Activated T-cell treated with anti-CD3 and anti-CD28 coated beads for 1 hour (primary cell): ENCODE measurements at places on chromosomes 11 and 22.

DNA sequence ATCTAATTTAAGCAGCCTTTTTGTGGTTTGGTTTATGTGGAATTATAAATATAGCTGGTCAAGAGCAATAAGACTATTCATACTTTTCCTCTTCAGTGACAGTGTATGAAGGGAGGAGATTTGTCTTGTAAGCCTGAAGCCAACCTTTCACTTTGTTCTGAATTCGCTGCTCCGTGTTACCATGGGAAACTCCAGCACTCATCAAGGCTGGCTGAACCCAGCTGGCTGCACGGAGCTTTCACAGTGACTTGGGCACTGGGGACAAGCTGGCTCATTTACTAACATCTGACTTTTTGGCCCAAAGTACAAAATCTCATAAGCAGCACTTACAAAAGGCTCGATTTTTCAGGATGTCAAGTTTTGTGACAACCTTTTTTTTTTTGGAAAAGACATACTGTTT, 120.4 kb upstream of the GRIA4 start:
- no peak for DNase-seq

- DNase-seq: no peak
Observed at GRCh38 chr22:38406617-38407016, 48.4 kb downstream of the KCNJ4 start.

GRCh38 chr11:100691896-100692653, 5.0 kb downstream of the ARHGAP42 start:
- DNase-seq: no peak

GRCh38 chr11:44047931-44048431, at the start of gene ACCSL:
Gene ACCSL (plus strand): TSS chr11:44047981. CDS start chr11:44048037, 56 bp downstream.
- no peak for DNase-seq

DNA sequence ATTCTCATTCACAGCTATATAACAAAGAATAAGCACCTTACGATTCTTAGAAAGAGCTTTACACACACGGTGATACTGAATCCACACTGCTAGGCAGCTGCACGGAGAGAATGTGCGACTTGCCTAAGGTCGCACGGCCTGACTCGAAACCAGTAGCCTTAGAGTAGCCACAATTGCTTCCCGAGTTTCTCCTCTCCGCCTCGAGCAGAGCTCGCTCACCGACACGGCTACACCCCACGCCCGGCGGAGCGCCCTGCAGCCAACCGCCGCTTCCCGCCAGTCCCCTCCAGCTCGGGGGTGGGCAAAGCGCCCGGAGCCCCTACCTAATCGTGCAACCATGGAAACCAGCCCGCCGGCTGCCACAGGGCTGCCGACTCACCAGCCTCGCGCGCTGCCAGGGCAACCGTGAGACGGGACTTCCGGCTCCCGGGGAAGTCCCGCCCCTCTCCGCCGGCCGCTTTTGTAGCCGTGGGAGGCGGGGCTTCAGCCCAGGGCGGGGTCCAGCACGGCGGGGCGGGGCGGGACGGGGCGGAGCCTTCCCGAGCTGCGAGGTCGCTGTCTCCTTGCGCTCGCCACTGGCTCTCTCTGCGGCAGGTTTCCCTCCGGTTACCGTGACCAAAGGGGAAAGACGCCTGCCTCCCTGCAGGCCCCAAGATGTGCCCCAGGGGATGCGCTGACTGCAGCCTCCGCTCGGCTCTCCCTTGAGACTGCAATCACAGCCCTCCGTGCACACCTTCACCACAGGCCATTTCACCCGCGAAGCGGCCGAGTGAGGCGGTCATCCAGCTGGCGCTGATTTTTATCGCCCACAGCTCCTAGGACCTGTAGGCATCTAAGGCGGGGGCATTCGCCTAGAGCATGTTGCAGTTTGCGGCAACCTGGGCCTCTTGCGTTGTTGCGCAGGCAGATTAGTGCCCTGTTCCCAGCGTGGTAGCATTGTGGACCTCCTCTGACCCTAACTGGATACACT, 1.1 kb downstream of the BSCL2 start:
- peak; percentile 94 for DNase-seq

DNA sequence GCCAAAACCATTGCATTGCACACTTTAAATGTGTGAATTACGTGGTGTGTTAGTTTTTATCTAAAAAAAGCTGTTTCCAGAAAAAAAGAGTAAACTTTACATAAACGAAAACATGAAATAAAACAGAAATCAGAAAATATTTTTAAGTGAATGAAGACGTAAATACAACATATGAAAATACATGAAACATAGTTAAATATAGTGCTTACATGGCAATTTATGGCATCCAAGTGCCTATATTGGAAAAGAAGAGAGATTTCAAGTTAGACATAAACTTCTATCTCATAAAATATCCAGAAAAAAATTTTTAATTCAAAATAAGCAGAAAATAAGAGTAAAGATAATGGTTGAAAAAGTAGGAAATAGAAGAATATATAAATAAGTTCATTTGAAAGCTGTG, 11.9 kb upstream of the OR8D2 start:
- DNase-seq: no peak
